Vagina (tissue), 2 donors: ENCODE measurements at places on chromosomes 1 and 21.

DNA sequence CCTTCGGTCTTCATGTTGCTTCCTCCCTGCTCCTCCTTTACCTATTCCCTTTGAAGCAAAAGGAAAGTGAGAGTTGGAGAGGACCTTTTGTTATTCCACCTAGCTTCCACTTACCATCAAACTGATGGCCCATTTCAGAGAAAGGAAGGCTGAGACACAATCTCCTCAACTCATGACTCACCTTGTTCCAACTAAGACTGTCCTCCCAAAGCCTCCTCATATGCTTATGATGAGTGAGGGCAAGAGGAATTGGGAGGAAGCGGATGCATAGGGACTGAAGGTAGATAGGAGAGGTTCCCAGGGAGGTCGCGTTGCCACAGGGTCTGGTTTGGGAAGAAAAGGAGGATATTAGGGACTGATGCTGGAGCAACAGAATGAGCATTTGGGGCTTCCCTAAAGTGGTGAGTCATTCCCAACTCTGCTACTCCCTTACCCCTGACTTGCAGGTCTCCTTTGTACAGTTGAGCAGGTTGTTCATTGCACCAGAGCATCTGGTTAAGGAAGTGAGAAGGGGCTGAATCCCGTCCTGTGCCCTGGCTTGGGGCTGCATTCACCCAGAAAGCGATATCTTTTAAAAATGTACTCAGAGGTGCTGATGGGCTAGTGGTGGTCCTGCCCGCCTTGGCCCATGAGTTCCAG, 35.0 kb downstream of the LGR6 start:
- DNase-seq: no peak

DNA sequence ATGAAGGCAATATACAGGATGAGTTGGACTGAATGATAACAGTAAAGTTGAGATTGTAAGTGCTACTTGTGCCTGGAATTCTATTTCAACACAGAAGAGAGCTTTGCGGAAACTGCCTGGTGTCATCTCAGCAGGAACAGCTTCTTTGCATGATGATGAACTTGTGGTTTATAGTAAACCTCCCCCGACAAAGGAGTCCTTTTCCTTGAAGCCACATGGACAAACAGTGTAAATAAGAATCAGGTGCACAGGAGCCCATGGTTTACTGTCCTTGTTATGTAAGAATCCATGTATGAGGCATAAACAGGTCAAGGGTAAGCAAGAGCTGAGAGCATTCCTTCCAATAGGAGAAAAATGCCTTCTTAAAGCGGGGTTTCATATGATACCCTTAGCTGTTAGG, 66.2 kb downstream of the PCNX2 start:
- DNase-seq: no peak

- no peak for DNase-seq
These were observed 5.7 kb upstream of the SELENON start for GRCh38 chr1:25794325-25794724.

DNA sequence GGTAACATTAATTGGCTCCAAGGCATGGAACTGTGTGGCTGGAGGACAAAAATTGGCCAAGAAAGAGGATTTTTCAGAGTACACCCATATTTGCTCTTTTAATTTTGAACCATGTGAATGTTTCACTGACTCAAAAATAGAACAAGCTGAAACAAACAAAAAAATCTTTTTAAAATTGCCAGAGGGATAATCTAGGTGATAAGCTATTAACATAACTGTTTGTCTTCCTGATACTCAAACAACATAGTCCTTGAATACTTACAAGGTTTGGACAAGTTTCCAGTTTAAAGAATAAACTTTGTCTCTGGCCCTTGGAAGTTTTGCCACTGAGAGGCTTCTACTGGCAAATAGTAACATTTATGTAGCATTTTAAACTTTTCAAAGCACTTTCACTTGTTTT, 30.0 kb upstream of the PIGC start:
- no peak for DNase-seq

GRCh38 chr1:232968965-232969364, 18.6 kb downstream of the NTPCR start:
- DNase-seq: no peak

- no peak for DNase-seq
These were observed 129.7 kb upstream of the ZBTB40 start for GRCh38 chr1:22321917-22322316.

DNA sequence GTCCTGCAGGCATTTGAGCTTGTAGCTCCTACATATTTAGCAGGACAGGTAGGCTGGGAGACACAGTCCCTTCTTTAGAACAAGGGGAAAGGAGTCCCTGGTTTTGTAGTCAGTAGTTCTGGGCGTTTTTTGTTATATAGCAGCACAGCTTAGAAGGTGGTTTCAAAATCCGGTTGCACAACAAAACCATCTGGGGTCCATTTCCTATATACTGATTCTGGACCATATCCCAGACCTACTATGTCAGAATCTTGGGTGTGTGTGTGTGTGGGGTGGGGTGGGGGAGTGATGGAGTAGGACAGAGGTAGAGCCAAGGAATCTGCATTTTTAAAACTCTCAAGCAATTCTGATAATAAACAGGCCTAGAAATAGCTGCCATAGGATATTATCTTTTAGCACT, 21.6 kb downstream of the METTL13 start:
- DNase-seq: no peak
